Stimulated activated CD4-positive, alpha-beta T cell treated with anti-CD3 and anti-CD28 coated beads, Interleukin-15, amount 100 ng/mL, for 1 hour (primary cell): ENCODE measurements at places on chromosomes 5 and 9.

DNA sequence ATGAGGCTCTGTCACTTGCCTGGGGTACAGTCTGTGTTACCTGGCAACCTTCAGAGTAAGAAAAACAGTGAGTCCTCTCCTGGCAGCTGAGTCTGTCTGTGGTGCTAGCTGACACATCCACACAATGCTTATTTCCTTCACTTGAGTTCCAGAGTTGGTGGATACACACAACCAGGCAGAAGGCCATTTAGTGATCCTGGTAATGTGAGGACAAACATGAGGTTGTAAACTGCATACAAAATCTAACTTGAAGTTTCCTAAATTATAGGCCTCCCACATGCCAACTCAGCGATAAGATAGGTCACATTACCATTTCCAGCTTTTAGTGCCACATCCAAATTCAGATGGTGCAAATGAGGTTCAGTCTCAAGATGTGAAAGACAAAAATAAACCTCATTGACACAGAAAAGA, 125.5 kb downstream of the DCP2 start:
- no peak for DNase-seq

- DNase-seq = no peak
Observed at GRCh38 chr5:111927191-111927590, 170.2 kb upstream of the NREP start.

GRCh38 chr5:158435161-158435616, 576.2 kb upstream of the CLINT1 start:
- DNase-seq = no peak

- no peak for DNase-seq
Observed at GRCh38 chr5:95909738-95910137, 51.9 kb downstream of the ELL2 start.

- no peak for DNase-seq
Observed at GRCh38 chr5:10655161-10655971, 91.5 kb downstream of the ANKRD33B start.

DNA sequence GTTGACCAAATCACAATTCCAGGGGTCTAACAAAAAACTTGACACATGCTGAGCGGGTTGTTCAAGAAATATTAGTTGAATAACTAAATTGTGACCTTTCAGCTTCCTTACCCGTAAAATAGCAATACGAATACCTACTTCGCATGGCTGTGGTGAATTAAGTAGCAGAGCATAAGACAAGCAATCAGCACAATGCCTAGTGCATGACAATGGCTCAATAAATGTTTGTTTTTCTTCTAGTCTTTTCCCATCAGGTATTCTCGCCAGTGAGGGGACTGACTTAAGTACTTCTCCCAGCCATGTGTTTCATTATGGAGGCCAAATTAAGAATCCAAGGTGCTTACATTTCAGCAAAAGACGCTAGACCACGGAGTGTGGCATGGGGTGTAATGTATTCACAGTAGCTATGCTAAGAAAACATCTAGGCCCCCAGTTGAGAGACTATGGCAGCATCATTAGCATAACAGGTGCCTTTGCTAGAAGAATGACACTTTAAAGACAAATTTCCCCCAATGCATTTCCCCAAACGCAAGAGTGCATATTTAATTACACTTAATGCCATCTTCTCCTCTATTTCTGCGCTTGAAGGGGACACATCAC, 145.9 kb downstream of the ASTN2 start:
- no peak for DNase-seq

DNA sequence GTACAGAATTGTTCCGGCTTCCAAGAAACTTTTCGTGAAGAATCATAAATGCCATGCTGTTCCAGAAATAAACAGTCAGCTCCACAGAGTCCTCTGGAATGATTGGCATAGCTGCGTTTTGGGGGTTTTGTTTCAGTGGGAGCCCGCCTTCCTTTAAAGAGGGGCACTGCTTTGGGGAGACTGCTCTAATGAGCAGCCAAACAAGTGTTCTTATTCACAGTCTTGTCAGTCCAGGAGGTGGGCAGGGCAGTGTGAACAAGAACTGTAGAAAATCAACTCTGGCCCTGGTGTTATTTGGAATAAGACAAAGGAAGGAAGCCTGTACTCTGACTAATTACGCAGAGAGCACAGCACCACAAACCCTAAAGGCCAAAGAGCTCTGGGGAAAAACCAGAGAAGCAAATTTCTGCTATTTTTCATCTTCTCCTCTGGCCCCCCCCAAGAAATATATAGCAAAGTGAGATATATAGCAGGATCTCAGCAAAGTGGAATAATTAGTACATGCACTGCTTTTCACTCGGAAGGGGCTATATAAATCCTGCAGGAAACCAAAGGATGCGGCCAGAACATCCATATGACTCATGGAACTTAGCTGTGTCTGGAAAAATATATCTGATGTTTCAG, 92.9 kb downstream of the GLDC start:
- no peak for DNase-seq

- no peak for DNase-seq
Observed at GRCh38 chr9:114247077-114247476, 75.8 kb upstream of the ORM1 start.
